ENCODE measurements at places on chromosomes 6 and 20.

DNA sequence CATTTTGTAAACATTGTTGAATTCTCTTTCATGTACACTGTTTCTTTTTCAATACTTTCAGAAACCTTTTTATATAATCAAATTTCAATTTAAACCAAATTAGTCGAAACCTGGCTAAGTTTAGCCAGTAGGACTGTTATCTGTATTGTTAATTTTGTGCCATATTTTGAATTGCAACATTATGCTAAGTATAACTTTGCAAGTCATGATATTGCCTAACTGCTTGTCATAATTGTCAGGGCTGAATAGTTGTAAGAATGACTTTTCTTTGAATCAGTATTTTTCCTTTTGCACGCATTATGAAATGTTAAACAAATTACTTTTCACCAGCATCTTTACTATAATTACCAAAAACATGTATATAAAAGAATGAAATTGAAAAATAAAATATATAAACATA, 82.7 kb downstream of the SAMD3 start:
- no peak for DNase-seq

DNA sequence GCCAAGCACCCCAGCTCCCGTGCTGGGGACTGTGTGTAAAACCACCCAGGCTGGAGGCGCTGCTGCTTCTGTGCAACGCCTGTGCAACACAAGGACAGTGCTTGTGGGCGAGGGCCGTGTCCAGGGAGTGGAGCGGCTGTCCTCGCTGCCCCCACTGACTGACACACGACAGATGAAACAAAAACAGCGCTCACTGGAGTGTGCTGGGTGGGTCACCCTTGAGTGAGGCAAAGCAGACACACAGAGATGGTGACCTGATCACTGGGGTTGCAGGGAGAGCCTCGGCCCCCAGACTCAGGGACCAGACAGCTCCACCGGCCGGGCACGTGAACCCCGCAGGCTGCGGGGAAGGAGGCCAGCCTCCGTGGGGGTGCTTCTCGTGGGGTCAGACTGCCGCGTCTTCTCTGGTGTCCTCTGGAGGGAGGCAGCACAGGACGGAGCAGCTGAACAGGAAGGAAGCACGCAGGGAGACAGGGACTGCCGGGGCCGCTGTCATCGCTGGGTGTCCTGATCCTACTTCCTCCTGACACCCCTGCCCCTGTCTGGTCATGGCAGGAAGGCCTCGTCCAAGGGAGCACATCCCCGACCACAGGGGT, 75.9 kb upstream of the CST7 start:
- no peak for DNase-seq

- no peak for DNase-seq
Measured at GRCh38 chr6:134722200-134722870, 227.6 kb downstream of the ALDH8A1 start.

DNA sequence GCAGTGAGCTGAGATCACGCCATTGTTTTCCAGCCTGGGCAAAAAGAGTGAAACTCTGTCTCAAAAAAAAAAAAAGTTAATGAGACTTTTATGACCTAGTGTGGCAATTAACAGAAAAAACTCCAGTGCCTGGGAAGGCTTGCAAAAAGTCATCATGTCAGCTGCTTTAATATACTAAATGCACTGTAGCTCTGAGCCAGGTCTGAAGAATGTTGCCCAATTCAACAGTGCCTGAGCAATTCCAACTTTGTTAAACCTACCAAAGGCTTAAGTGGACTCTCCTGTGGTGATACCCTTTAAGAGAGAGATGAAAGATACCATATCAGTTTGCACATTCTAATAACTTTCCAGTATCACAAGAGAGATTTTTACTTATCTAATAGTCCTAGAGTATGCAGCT, 6.5 kb upstream of the ROS1 start:
- no peak for DNase-seq

DNA sequence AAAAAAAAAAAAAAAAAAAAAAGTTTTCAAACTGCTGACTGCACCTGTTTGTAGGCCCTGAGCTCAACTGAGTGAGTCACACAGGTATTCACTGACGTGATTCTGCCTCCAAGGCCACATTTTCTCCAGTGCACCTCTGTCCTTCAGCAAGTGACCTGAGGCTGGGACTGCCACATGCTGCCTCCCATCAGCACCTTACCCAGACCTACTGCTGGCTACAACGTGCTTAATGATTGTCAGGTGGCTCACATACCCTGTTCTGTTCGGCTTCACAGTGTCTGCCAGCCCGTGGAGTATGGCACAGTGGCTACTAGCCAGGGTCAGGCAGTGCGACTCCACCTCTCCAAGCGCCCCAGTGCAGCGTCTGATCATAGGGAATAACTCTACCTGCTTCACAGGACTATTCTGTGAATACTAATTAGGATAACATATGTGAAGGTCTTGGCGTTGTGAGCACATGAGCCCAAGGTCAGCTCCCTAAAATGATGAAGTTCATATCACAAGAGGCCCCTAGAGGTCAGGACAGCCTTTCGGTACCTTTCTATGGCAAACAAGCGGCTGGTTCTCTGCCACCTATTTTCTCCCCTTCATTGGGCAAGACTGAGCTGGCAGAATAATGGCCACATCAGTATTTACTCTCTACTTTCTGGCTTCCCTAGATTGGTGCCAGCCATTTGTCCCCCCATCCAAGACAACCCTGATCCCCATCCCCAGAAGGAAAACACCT, 28.1 kb downstream of the RIPOR3 start:
- no peak for DNase-seq

- DNase-seq, result peak; percentile 8
Measured at GRCh38 chr6:131136021-131136786, 937 bp downstream of the AKAP7 start.

- no peak for DNase-seq
Measured at GRCh38 chr6:118500130-118501015, 47.7 kb upstream of the PLN start.

GRCh38 chr6:165487347-165487746, 175.7 kb downstream of the PDE10A start:
- DNase-seq, result no peak

- DNase-seq, result no peak
Measured at GRCh38 chr6:3390698-3391097, 66.2 kb downstream of the SLC22A23 start.

- DNase-seq, result peak; percentile 28
Measured at GRCh38 chr6:166341464-166341863, 881 bp downstream of the SFT2D1 start.

- no peak for DNase-seq
Measured at GRCh38 chr6:130602151-130602770, 224.9 kb upstream of the SMLR1 start.

Measured in germinal center (tissue), 1 donor.